PC-3 (cell line): ENCODE measurements at places on chromosomes 1 and 21. TPM values are rescaled to one million over a fixed set of nuclear protein-coding genes. Genes with fewer than 3 reads are reported as not detected.

Gene P3H1
- total RNA-seq: 28.2 and 28.3 TPM in 2 replicates

- peak; percentile 17 for DNase-seq
Observed at GRCh38 chr1:19775317-19775716, 24.4 kb downstream of the TMCO4 start.

- peak; percentile 21 for DNase-seq
Observed at GRCh38 chr1:238242181-238242580, 351.5 kb upstream of the ZP4 start.

DNA sequence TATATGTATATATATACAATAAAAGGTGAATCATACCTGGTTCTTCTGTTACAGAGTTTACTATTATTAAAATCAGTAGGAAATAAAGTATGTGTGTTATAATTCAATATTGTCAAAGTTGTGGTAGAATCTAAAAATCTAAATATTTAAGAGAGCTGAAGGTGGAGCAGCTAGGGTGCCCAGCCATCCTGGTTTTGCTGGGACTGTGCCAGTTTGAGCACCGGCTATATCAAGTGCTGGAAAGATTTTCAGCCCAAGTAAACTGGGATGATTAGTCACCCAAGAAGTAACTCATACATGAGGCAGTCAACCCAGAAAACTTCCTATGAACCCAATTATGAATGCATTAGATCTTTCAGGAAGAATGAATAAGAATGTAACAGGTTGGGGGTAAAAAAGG, 16.9 kb upstream of the KRTAP19-5 start:
- DNase-seq: peak; percentile 43

DNA sequence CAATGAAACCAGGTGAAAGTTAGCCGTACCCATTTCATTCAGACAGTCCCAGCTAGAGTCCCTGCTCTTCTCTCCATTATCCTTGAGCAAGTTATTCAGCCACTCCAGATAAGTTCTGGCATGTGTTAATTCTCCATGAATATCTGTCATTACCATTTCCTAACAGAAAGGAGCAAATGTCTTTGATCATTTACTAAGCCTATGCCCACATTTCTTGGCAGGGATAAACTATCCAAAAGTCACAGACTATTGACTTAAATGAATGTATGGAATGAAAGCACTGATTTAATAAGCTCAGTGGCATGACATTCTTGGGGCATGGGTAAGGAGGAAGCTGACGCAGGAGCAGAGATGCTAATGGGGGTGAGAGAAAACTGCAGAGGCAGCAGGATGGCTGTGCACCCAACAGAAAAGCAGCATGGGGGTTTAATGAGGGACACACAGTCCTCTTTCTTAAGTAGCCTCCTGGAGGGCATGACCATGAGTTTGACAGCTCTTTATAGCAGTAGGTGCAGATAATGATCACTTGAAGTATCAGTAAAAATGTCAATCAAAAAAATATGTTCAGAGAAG, 17.6 kb upstream of the DHCR24 start:
- DNase-seq: peak; percentile 83
